Amniotic epithelial cell (primary cell): ENCODE measurements at places on chromosomes 1 and 21.
A peak's percentile ranks its signal among the peaks of the same experiment; 100 is the strongest.

DNA sequence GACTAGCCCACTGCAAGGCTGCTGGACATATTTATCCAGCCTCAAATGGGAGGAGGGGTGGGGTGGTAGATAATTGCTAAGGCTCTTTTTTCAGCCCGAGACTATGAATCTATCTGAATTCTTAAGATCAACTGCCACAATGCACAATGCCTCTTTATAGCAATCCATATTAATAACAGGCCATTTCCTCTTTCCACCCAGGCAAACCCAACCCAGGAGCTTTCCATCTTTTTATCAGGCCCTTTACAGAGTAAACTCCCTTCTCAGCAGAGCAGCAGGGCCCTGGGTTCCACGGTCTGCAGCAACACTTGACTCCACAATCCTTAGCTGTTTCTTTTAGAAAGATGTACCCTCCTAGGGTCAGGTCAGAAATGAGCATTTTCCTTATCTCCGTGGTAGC is 806 bp downstream of the DDOST start:
- no peak for DNase-seq

DNA sequence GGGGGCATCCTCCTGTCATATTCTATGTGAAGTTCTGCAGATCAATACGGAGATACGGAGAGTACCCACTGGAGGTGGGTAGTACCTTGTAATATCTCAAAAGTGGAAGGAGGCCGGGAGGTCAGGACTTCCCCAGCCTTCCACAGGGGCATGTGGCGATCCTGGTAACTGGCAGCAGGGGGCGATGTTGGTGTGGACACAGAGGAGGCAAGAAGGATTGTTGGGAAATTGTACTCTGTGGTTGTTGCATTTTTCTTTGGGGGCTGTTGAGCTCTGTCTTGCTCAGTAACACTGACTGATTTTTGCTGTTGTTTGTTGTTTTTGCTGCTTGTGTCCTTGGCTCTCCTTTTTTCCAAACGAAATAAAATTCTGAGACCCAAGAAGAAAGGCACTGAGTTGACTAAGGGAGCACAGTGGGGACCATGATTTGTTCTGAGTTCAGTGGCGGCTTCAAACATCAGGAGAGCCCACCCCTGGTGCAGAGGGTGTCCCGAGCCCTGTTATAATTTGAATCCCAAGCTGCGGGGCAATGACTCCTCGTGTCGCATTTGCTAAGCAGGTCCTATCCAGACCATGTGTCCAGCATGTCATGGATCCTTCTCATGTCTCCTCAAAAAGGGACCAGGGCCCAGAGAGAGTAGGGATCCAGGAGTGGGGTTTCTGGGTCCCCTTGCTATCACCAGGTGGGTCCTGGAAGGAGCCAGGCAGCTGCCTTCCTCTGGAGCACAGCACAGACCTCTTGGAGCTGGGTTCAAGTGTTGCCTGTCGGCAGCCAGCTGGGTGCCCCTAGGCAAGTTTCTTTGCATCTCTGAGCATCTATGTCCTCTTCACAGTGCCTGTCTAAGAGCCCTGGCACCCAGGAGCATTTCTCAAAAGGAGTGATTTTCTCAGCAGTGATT is 22.8 kb downstream of the LHX4 start:
- peak; percentile 73 for DNase-seq

GRCh38 chr21:29601047-29601446 is 302.3 kb downstream of the BACH1 start:
- no peak for DNase-seq

GRCh38 chr1:113809670-113810602 is 2.3 kb downstream of the RSBN1 start:
- DNase-seq = peak; percentile 26

GRCh38 chr21:44967082-44968047 is 27.5 kb downstream of the SLX9 start:
- DNase-seq = no peak

DNA sequence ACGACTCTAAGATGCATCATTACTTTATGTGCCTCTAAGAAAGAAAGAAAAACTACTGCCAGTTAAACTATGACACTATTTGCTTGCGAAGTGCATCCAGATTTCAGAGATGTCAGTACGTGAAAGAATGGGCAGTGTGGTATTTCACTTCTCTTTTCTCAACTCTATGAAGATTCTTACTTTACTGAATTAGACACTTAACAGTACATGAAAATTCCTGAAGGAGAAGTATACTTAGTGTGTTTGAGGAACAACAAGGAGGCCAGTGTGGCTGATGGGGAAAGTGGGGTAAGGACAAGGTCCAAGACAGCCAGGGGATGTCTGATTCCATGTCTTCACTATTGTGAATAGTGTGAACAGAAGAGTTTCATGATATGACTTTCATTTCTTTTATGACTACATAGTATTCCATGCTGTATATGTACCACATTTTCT is 53.9 kb upstream of the HSD17B7 start:
- DNase-seq = no peak

- peak; percentile 93 for DNase-seq
Measured at GRCh38 chr21:45011911-45012661, 62.3 kb upstream of the ADARB1 start.

- DNase-seq = no peak
Measured at GRCh38 chr1:235945775-235946570, 79.3 kb upstream of the LYST start.

DNA sequence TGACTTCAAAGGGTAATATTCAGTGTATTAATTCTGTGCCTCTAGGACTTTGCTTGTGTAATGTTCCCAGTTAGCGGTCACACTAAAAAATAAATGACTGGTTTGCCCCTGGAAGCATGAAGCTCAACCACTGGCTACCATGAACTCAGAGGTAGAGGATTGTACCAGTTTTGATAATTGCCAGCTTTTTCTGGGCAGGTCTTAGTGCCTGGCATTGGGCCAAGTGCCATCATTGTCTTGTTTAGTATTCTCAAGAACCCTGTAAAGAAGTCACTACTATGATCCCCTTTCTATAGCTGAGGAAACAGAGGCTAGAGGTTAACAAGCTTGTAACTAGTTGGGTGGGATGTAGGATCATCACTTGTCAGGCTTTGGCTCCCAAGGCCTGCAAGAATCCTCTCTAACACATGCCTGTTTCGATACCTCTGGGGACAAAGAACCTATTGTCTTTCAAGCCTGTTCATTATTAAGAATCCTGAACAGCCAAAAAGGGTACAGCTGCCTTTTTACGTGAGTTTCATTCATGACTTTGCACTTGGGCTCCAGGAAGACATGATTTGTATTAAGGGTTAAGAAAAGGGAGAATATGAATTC is 121.9 kb upstream of the JUN start:
- no peak for DNase-seq

DNA sequence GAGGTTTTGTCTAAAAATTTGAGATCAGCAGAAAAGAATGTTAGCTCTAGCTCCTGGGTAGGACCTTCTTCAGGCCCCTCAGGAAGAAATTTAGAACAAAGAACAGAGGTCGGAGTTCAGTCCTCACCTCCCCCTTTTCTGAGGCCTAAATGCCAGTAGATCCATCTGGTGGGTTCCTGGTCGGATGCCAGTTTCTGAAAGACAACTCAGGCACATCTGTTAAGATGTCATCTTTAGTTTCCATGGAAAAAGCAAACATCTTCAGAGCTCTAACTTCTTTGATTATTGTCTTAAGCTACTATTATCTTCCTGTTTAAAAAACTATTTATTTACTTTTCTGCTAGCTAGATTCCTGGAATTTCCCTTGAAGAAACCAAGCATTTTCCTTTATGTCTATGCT is 37.1 kb upstream of the USP25 start:
- no peak for DNase-seq

GRCh38 chr1:10271869-10272268 is 61.5 kb downstream of the KIF1B start:
- DNase-seq = no peak

DNA sequence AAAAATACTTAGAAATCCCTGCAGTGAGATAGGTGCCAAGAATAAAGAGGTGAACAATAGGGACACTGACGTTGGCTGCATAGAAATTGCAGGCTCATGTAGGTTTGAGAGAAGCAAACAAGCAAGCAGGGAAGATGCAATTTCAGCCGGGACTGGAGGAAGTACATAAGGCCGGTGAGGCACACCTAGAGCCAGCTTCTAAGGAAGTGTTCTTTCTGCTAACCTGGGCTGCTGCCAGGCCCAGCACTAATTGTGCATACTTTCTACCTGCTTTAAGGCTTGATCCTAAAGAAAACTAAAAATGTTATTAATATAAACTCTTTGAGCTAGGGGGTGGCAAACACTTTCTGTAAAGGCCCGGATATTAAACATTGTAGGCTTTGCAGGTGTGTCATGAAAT is 71.0 kb downstream of the LMO4 start:
- no peak for DNase-seq

DNA sequence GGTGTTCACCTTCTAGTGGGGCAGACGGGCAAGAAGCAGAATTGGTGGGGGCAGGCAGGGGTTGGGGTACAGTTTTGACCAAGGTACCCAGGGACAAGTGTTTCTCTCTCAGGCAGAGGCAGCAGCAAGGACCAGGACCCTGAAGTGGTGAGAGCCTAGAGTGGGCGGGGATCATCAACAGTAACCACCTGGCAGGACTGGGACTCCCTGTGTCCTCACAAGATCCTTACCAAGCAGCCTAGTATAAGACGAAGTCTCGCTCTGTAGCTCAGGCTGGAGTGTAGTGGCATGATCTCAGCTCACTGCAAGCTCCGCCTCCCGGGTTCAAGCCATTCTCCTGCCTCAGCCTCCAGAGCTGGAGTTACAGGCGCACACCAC is 3.2 kb upstream of the NADK start:
- peak; percentile 17 for DNase-seq

- no peak for DNase-seq
Measured at GRCh38 chr21:38075833-38076587, 159.8 kb upstream of the KCNJ6 start.

DNA sequence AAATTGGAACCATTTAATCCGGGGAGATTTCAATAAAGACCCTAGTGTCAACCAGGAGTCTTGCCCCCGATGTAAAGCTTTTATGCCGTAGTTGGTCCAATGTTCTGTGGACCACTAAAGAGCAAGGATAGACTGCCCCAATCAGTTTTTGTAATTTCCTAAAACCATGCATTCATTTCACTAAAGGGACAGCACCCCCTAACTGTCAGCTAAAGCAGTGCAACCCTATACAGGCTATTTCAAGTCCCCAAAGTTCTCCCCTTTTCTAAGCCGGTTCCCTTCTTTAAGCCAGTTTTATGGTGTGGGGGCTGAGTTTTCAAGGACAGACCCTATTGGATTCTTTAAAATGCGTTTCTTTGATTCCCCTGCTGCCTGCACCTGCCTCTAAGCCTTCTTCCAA is 12.7 kb upstream of the PDPN start:
- no peak for DNase-seq

DNA sequence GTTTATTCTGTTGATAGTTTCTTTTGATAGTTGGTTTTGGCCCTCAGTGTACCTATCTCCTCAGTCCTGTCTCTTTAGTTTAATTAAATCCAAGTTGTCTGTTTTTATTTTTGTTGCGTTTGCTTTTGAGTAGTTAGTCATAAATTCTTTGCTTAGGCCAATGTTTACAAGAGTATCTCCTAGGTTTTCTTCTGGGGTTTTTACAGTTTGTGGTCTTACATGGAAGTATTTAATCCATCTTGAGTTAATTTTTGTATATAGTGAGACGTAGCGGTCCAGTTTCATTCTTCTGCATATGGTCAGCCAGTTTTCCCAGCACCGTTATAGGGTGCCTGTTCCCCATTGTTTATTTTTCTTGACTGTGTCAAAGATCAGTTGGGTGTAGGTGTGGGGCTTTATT is 139.4 kb downstream of the POU2F1 start:
- DNase-seq = peak; percentile 19

GRCh38 chr21:45179568-45180245 is 105.3 kb downstream of the ADARB1 start:
- DNase-seq = no peak

DNA sequence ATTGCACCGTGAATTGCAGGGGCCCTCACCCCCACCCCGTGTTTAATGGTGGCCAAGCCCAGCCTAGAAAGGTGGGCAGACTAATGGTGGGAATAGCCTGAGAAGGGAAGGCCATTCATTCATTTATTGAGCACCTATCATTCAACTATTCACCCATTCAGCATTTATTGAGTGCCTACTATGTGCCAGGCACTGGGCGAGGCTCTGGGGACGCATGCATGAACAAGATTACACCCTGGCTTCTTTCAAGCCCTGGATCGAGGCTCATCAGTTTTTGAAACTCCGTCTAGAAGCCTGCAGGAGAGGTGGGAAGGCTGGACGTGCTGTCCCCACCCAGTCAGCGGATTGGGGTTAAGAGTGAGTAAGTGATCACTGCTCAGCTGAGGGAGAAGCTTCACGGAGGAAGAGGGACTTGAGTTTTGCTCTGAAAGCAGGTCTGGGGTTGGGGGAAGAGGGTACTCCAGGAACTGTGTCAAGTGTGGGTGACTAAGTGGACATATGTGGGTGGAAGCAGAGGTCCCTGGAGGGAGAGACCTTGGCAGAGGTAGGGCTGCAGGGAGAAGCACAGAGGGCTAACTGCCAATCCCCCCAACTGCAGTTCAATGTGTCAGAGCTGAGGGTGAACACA is 35.6 kb downstream of the MEF2D start:
- no peak for DNase-seq

DNA sequence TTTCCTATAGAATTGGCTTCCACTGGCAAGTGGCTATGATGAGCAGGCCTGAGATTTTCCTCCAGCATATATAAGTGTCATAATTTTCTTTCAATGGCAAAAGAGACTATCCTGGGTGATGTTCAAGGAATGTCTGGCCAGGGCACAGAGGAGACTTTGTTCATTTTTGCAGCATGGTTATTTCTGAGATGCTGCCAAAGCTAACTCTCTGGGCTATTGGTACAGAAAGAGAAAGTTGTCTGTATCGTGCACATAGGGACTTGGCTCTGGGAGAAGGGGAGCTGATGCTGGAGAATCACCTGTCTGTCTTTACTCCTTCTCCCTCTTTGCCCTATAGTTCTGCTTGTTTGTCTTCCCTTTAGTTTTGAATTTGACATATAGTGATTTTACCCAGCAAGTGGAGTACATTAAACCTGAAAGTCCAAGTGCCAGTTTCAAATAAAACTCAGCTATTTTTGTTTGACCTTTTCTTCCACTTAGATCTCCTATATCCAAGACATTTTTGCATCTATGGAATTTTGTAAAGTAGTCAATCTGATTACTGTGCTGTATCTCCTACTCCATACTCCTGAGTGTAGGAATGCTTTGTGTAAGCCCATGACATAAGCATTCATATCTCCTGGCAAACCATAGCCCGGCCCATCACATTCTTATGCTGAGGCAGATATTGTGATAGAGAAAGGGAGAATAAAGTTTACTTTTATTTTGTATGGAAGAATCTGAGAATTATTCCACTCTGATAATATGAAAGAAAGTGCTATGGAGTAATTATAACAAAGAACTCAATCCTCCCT is 3.9 kb downstream of the FNDC7 start:
- DNase-seq = peak; percentile 55

DNA sequence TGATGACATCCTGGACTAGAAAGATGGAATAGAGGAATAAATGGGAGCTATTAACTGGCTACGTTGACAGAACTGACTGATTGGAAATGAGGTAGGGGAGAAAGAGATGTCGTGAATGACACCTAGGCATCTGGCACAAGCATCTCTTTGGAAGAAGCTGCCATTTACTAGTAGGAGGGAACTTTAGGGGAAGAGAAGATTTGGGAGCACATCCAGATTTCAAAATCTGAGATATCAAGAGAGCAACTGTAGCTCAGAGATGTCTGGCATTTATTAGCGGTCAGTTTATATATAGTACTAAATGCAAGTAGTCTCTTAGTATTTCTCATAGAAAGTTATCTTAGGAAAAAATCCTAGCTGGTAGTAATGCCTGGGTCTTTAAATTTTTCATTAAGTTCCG is 131.9 kb upstream of the C1orf105 start:
- peak; percentile 57 for DNase-seq

GRCh38 chr1:220272841-220273090 is 513 bp upstream of the RAB3GAP2 start:
- no peak for DNase-seq

- no peak for DNase-seq
Measured at GRCh38 chr1:37940299-37940947, 6.4 kb downstream of the INPP5B start.
